GM23248 (cell line): ENCODE measurements at places on chromosomes 2 and 18. TPM values are rescaled to one million over a fixed set of nuclear protein-coding genes. Genes with fewer than 3 reads are reported as not detected.
A peak's percentile ranks its signal among the peaks of the same experiment; 100 is the strongest.

- H3K27ac ChIP-seq = no peak overlapping the region
- DNase-seq = no peak
- no peak overlapping the region for H3K4me3 ChIP-seq
- no peaks in the 10 kb centered on the region for H3K27me3 ChIP-seq
- H3K4me1 ChIP-seq = peaks cover 19% of the 10 kb centered on the region
- H3K36me3 ChIP-seq = no peaks in the 10 kb centered on the region
Measured at GRCh38 chr2:236865052-236865451, 220.6 kb upstream of the COPS8 start.

DNA sequence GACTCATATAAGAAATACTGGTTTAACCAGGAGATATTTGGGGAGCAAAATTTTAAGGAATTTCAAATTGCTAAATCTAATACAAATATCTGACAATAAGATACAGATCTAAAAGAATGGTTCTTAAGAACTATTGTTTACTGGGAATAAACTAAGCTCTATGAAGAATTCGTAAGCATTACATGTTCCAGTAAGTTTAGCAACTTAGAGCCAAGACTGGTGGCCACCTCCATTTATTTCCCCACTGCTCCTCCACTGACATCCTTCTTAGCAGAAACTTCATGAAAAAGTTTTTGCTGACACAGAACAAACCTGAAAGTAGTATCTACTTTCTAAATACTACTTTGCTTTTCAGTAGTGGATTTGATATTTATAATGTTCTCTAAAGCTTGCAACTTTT, 83.0 kb downstream of the ACSL3 start:
- no peaks in the 10 kb centered on the region for H3K27me3 ChIP-seq
- peaks cover 43% of the 10 kb centered on the region for H3K4me1 ChIP-seq
- no peaks in the 10 kb centered on the region for H3K36me3 ChIP-seq
- peak overlapping the region; percentile 49 for H3K4me3 ChIP-seq
- peak overlapping the region; percentile 50 for H3K27ac ChIP-seq

DNA sequence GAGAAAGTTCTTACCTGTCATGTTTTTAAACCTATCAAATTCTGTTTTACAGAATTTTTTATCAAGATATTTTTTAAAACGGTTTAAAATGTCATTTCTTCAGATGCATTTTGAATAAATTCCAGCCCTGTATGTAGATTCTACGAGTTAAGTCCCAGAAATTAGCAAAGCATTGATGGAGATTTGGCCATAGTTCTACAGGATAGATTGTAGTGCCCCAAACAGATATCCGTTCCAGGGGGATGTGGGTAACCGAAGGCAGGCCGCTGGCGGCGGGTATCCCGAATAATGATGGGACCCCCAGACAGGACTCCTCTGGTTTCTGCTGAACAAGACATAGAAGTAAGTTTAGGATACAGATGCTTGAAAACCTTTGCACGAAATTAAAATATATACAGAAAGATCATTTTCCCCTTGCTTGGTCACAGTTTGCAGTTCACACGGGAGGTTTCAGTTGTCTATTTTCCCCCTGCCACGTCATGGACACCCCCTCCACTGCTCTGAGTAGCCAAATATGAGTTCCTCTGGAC, 755 bp downstream of the NOL4 start:
- H3K27ac ChIP-seq = no peak overlapping the region
- H3K4me3 ChIP-seq = peak overlapping the region; percentile 60; the same call in 1 of the 2 replicates
- peak; percentile 3 for DNase-seq
- peaks cover 8% of the 10 kb centered on the region; the same call in 1 of the 2 replicates for H3K4me1 ChIP-seq
- H3K27me3 ChIP-seq = peaks cover 86% of the 10 kb centered on the region
- no peaks in the 10 kb centered on the region for H3K36me3 ChIP-seq

The CD8A gene
- 0.86 TPM in 1 of 2 replicates, not detected in the other for total RNA-seq

DNA sequence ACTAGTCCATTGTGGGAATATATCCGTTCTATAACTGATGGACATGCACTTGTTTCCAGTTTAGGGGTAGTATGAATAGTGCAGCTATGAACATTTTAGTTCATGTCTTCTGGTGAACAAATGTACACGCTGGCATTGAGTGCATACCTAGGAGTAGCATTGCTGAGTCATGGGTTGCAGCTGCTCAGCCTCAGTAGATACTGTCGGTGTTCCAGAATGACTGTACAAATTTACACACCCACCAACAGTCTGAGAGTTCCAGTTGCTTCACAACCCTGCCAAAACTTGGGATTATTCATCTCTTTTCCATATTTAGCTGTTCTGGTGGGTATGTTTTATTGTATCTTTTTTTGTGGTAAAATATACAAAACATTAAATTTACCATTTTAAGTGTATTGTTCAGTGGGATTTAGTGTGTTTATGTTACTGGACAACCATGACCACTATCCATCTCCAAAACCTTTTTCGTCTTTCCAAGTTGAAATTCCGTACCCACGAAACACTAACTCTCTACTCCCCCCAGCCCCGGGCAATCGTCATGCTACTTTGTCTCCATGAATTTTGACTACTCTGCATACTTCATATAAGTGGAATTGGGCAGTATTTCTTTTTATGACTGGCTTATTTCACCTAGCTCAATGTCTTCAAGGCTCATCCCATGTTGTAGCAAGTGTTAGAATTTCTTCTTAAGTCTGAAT, 281.0 kb downstream of the PRKCE start:
- H3K4me1 ChIP-seq = peaks cover 38% of the 10 kb centered on the region
- no peak overlapping the region for H3K4me3 ChIP-seq
- no peaks in the 10 kb centered on the region for H3K27me3 ChIP-seq
- H3K27ac ChIP-seq = peak overlapping the region; percentile 33; the same call in 1 of the 2 replicates
- H3K36me3 ChIP-seq = no peaks in the 10 kb centered on the region
- DNase-seq = peak; percentile 87

DNA sequence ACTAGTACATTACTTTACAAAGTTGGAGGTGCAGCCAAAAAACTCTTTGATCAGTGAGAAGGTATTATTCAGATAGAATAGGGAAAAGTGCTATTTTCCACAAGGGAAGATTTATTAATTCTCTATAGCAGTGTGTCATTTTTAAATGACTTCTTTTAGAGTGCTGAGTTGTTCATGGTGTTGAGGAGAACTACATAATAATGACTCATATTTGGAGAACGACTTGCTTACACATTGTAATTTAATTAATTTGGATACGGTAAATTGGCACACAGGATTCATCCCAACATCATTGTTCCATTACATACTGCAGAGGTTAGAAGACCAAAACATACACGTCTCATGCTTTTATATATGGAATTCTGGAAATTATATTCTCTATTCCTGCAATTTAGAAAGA, 22.1 kb upstream of the MAP2 start:
- H3K27me3 ChIP-seq = 0 out of 2 replicates have a peak, but pooled peaks cover 18% of the 10 kb centered on the region
- H3K4me1 ChIP-seq = no peaks in the 10 kb centered on the region
- no peak overlapping the region for H3K27ac ChIP-seq
- no peak overlapping the region for H3K4me3 ChIP-seq
- DNase-seq = peak; percentile 10
- H3K36me3 ChIP-seq = no peaks in the 10 kb centered on the region

The TXNDC2 gene
- not detected in 2 replicates for total RNA-seq

GRCh38 chr2:218963601-218964000, 4.1 kb downstream of the CDK5R2 start:
- DNase-seq = no peak
- no peaks in the 10 kb centered on the region for H3K4me1 ChIP-seq
- H3K4me3 ChIP-seq = no peak overlapping the region
- H3K36me3 ChIP-seq = no peaks in the 10 kb centered on the region
- H3K27me3 ChIP-seq = peaks cover 39% of the 10 kb centered on the region

DNA sequence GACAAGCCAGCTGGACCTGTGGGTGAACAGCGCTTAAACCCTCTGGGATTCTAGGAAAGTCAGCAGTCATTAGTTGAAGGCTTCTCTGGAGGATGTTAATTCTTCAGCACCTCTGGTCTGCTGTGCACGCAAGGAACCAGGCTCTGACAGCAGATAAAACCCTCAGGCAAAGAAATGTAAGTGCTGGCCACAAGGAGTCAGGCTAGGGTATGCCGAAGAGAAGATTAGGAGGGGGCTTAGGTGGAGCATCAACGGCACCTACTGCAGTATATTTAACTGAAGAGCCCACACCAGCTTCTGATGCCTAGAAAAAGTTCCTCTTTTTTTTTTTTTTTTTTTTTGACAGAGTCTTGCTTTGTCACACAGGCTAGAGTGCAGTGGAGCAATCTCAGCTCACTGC, 304.2 kb upstream of the MC4R start:
- no peaks in the 10 kb centered on the region for H3K36me3 ChIP-seq
- H3K27me3 ChIP-seq = no peaks in the 10 kb centered on the region
- H3K27ac ChIP-seq = no peak overlapping the region

DNA sequence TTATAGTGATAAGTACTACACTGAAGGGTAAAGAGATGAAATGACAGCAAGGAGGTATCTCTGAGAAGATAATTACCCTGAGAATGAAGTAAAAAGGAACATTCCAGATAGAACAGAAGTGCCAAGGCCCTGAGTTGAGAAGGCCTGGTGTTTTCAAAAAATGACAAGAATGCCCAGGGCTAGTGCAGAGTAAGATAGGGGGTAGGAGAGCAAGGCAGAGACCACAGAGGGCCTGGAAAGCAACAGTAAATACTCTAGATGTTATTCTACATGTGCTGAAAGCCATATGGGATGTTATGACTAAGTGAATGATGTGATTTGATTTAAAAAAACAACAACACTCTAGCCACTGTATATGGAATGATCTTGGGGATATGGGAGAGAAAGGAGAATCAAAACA, 52.3 kb downstream of the BAZ2B start:
- H3K36me3 ChIP-seq = no peaks in the 10 kb centered on the region
- no peak overlapping the region for H3K4me3 ChIP-seq
- no peak overlapping the region for H3K27ac ChIP-seq
- no peaks in the 10 kb centered on the region for H3K27me3 ChIP-seq
- DNase-seq = peak; percentile 9

- H3K36me3 ChIP-seq = no peaks in the 10 kb centered on the region
- H3K4me3 ChIP-seq = no peak overlapping the region
- no peak overlapping the region for H3K27ac ChIP-seq
- H3K4me1 ChIP-seq = peaks cover 11% of the 10 kb centered on the region; the same call in 1 of the 2 replicates
- DNase-seq = no peak
Measured at GRCh38 chr2:10537522-10538199, 89.5 kb upstream of the ODC1 start.

- H3K27ac ChIP-seq = no peak overlapping the region
- no peak for DNase-seq
- H3K4me3 ChIP-seq = no peak overlapping the region
- H3K27me3 ChIP-seq = no peaks in the 10 kb centered on the region
- H3K4me1 ChIP-seq = peaks cover 15% of the 10 kb centered on the region
Measured at GRCh38 chr18:12885500-12885899, 1.5 kb upstream of the PTPN2 start.

- no peaks in the 10 kb centered on the region for H3K36me3 ChIP-seq
- H3K4me3 ChIP-seq = peak overlapping the region; percentile 92
- DNase-seq = peak; percentile 48
- no peaks in the 10 kb centered on the region for H3K27me3 ChIP-seq
- H3K27ac ChIP-seq = peak overlapping the region; percentile 96
- peaks cover 10% of the 10 kb centered on the region; the same call in 1 of the 2 replicates for H3K4me1 ChIP-seq
Measured at GRCh38 chr2:202267495-202267894, 1.9 kb downstream of the NOP58 start.

DNA sequence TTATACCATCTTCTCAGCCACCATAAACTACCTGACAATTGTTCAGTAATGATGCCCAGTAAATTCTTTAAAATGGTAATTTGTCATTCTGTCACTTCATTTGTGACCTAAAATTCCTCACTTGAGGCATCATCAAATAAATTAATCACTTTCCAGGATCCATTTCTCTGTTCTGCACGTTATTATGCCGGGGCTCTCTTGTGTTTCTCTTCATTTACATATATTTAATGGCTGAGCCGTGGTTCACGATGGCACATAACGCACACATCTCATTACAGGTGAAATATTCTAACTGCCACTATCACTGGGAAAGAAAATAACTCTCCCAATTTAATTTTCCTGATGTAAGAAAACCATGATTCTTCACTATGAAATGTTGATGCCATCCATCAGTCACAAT, 529.6 kb downstream of the NR4A2 start:
- no peak overlapping the region for H3K27ac ChIP-seq
- no peaks in the 10 kb centered on the region for H3K4me1 ChIP-seq
- no peaks in the 10 kb centered on the region for H3K27me3 ChIP-seq
- no peak for DNase-seq

The ZSWIM2 gene
- total RNA-seq = not detected in 2 replicates

- no peaks in the 10 kb centered on the region for H3K4me1 ChIP-seq
- DNase-seq = no peak
- no peak overlapping the region for H3K4me3 ChIP-seq
- H3K27ac ChIP-seq = no peak overlapping the region
Measured at GRCh38 chr2:62968168-62968567, 82.5 kb upstream of the OTX1 start.

DNA sequence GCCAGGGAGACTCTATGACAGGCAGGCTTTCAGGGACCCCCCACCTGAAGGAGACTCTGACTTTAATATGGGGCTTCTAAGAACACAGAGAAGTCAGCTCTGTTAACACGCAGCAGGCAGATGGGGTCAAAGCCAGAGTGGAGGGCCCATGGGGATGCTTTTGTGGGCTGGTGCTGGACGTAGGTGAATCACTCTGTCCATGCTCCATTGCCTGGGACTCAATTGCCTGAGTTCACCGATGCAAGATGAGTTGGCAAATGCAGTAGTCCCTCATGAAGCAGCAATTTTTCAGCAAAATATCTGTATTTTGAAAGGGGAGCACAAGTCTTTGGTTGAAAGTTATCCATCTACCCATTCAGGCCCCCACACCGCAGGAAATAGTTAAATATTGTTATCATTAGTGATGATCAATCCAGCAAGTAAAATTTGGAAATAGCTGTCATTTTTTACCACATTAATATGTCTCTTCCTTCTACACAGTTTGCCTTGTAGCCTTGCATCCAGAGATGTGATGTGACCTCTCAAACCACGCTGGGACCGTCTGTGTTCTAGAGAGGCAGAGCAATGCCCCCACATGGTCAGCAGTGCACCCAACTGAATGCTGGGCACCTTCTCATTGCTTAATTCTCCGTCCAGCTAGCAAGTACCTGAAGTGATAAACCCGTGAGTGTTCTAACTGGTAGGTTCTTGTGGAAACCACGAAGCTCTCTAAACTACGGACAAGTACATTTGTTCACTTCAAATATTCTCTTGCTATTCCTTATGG, 34.8 kb upstream of the FAM110C start:
- no peak for DNase-seq

The ARHGAP28 gene
- 0.63 TPM in 1 of 2 replicates, not detected in the other for total RNA-seq

GRCh38 chr2:184644685-184645084, 46.4 kb downstream of the ZNF804A start:
- no peaks in the 10 kb centered on the region for H3K36me3 ChIP-seq
- no peak overlapping the region for H3K4me3 ChIP-seq
- DNase-seq = peak; percentile 34
- H3K4me1 ChIP-seq = 0 out of 2 replicates have a peak, but pooled peaks cover 11% of the 10 kb centered on the region
- no peak overlapping the region for H3K27ac ChIP-seq

The PIAS2 gene
- total RNA-seq = 21.3 and 25.0 TPM in 2 replicates

- no peak for DNase-seq
- H3K27ac ChIP-seq = no peak overlapping the region
- H3K27me3 ChIP-seq = peaks cover 10% of the 10 kb centered on the region; the same call in 1 of the 2 replicates
- no peaks in the 10 kb centered on the region for H3K4me1 ChIP-seq
- H3K4me3 ChIP-seq = no peak overlapping the region
Measured at GRCh38 chr2:3667151-3667631, 9.2 kb downstream of the ALLC start.

- no peak overlapping the region for H3K4me3 ChIP-seq
- no peaks in the 10 kb centered on the region for H3K36me3 ChIP-seq
- peaks cover 38% of the 10 kb centered on the region for H3K27me3 ChIP-seq
- H3K4me1 ChIP-seq = no peaks in the 10 kb centered on the region
- no peak overlapping the region for H3K27ac ChIP-seq
- DNase-seq = no peak
Measured at GRCh38 chr2:234081970-234082822, 31.7 kb downstream of the SPP2 start.

The GCKR gene
- 0.11 TPM in 1 of 2 replicates, not detected in the other for total RNA-seq

GRCh38 chr2:213279971-213280370, 4.3 kb upstream of the SPAG16 start:
- no peaks in the 10 kb centered on the region for H3K36me3 ChIP-seq
- no peak overlapping the region for H3K4me3 ChIP-seq
- H3K27me3 ChIP-seq = no peaks in the 10 kb centered on the region
